Glomerular endothelial cell (primary cell): ENCODE measurements at places on chromosomes 1 and 21.

DNA sequence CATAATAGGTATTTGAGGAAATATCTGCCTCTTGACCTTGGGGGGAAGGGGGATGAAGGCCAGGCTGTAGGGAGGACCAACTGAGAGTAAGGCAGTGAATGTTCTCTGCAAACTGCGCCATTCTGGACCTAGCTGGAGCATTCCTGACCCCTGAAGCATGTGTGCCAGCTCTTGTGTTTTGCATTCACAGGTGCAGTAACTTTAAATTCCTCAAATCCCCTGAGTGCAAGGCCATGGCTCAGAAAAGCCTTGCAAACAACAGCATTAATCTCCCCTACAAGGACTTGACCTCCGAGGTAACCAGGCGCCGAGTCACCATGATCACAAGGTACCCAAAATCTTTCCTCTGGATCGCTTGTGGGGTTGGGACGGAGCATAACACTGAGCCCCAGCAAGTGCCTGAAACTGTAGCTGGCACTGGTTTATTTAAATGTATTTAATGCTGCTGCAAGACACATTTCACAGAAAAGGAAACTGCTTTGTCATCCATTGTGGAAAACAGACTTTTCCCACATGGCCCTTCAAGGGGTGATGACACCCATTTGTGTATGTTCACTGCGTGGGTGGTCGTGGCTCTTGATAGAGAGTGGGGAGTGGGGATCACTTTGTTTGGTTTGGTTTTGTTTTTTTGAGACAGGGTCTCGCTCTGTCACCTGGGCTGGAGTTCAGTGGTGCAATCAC, 1.7 kb downstream of the MYOCOS start:
- no peak for DNase-seq

DNA sequence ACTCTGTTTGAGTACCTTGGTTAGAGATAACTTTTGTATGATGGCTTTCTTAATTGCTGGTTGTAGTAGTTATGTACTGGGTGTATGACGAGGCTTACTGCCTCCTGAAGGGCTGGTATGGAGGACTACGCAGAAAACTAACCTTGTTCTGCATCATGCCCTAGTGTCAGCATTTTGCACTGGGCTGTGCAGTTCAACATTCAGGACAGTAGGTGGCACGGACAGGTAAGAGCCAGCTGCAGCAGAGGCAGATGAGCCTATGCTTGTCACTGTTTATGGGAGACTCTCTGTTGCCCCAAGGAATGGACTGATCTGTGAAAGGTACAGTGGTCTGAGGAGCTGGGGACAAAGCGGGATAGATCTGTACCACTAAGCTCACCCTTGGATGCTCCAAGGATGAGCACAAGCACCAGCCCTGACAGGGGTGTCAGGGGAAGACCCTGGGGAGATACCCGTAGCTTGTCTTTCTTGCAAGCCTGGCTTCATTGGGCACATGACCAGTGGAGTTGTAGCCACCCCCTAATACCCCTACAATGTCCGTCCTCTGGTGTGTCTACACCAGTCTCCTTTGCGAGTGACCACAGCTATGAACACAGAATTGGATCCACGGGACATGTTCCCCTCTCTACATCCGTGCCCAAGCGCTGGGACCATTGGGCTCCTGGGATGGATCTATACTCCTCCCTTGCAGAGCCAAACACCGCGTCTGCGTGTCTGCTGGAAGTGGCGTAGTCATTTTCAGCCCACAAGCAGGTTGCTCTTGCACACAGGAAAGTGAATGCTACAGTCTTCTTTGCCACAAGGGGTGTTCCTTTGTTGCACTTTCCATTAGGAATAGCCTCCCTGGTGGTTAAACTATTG, 51.1 kb upstream of the CFHR3 start:
- DNase-seq = peak; percentile 3

DNA sequence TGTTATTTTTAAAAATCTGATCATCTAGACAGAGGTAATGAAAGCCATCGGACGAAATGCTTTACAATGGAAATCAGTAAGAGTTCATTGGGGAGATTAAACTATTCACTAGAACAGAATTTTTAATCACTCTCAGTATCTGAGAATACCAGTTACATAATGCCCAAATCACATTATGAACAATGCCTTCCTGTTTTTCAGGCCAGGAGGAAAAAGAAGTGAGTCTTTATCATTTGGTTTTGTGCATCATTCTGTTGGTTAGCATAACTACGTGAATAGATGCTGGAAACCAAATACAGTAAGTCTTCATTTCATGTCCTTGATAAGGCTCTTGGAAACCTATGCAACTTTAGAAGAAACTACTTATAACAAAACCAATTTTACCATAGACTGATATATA, 18.0 kb upstream of the ASB17 start:
- DNase-seq = no peak

DNA sequence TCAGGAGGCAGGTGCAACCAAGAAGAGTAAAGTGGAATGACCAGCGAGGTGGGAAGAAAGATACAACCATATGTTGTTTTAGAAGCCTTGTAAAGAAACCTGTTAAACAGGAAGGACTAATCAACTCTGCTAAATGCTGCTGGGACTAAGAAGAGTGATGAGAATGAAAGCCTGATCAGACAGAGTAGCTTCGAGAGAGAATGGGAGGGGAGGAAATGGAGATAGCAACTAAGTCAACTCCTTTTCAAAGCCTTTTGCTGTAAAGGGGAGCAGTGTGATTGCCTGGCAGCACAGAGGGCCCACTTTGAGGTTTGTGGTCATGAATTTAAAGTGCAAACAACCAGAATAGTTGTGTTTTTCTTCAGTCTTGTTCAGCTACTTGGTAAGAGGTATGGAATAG, 31.4 kb downstream of the SLC30A7 start:
- DNase-seq = no peak

DNA sequence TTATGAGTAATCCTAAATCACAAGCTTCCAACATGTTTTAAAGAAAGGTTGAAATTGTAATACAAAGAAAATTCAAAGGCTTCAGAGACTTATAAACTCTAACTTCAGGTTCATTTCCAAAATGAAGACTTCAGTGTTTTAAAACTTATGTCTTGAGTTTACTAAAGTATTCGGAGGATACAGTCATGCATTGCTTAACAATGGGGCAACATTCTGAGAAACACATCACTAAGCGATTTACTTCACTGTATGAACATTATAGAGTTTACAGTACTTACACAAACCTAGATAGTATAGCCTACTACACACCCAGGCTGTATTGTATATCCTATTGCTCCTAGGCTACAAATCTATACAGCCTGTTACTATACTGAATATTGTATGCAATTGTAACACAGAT, 38.3 kb downstream of the CEP170 start:
- no peak for DNase-seq

- no peak for DNase-seq
These were observed 18.0 kb downstream of the PCP4 start for GRCh38 chr21:39885119-39885848.

DNA sequence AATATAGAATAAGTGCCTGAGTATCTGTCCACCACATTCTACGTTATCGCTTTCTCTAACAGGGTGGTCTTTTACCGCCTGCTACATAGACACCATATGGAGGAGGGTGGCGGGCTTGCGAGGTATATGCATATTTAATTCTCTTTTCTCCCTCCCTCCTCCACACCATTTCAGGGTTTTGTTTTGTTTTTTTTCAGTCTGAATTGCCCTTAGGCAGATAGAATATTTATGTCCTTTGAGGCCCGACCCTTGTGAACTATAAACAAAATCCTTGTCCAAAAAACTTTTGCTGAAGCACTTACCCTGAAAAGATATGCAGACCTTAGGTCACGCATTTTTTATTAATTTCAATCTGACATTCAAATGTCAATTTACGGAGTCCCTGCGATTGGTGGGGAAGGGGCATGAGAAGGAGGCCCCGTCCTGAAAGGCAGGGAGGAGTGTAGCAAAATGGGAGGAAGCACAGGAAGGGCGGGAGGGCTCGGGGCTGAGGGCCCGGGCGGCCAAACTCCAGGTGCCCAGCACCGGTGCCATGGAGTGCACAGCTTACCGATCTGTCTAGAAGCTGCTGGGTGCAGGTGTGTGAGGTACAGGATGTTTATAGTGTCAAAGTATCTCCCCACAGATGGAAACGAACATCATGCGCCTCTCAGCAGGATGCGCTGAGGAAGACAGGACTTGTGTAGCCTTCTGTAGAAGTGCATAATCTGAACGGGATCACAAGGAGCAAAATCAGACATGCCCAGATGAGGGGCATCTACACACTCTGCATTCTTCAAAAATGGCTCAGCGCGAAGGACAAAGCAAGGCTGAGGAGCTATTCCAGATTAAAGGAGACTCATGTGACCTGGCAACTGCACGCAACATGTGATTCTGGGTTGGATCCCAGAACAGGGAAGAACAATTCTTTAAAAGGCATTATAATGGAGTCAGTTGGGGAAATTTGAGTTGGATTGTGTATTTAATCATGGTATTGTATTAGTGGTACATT, 68.8 kb upstream of the LYST start:
- DNase-seq = no peak

DNA sequence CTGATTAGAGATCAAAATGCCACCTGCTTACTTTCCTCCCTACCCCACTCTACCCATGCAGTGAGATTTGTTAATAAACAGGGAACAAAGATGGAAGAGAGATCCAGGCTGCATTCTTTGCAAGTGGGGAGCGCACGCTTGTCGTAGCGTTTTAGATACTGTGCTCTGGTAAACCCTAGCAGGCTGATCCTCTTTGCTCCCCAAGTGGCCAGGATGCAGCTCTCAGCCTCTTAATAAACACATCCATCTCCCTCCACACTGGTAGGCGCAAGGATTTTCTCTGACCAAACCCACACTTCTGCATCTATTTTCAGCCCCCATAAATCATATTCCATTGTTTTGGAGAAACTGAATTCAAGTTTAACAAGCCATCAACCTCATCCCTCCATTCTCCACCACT, 2.9 kb downstream of the PGBD5 start:
- DNase-seq = no peak

DNA sequence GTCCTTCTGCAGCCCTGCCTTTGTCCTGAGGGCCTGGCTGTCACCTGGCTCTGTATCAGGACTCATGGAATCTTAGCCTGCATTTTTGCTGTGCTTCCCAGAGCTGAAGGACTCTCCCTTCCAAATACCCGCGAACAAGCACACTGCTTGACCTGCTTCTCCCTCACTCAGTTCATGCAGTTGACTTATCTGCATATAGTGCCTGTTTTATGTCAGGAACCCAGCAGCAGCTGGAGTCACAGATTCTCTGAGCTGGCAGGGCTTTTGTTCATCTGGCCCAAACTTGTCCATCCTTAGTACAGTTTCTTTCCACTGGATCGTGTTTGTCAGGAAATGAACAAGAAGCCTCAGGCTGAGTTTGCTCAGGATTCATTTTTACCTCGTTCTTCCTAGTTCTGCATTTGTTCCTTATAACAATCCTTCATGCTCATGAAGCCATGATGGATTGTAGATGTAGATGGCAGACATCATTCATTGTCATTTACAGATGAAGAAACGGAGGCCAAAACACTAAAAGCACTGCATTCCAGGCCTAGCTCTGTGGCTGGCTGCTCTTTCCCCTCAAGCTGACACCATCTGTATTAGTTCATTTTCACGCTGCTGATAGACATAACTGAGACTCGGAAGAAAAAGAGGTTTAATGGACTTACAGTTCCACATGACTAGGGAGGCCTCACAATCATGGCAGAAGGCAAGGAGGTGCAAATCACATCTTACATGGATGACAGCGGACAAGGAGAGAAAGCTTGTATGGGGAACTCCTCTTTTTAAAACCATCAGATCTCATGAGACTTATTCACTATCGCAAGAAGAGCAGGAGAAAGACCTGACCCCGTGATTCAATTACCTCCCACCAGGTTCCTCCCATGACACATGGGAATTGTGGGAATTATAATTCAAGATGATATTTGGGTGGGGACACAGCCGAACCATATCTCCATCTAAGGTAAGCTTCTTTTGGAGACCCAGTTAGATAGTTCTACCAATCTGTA, 150.9 kb downstream of the HIVEP3 start:
- no peak for DNase-seq

- no peak for DNase-seq
These were observed 14.0 kb downstream of the POLR3GL start for GRCh38 chr1:145978471-145978853.

- no peak for DNase-seq
These were observed 1.3 kb downstream of the USF1 start for GRCh38 chr1:161044535-161044907.

- no peak for DNase-seq
These were observed 1.4 kb downstream of the APP start for GRCh38 chr21:26169061-26169610.

DNA sequence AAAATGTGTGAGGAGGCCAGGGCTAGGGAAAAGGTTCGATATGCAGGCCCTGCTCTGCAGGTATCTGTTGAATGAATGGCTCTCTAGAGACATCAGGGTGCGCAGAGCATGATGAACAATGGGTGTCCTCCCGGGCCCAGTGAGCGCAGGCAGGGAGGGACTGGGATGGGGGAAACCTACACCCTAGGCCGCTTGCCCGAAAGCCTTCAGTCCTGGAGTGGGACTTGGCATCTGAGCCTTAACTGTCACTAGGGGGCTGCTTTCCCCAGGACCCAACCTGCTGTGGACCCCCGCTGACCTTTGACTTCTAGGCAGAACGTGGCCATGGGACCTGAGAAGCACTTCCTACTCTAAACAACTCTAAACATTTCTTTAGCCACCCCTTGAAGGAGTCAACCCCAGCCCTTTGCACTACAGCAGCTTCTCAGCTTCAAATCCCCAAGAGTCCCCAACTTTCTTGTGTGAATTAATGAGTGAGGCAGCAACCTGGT, 444 bp upstream of the MAP3K6 start:
- DNase-seq = no peak

DNA sequence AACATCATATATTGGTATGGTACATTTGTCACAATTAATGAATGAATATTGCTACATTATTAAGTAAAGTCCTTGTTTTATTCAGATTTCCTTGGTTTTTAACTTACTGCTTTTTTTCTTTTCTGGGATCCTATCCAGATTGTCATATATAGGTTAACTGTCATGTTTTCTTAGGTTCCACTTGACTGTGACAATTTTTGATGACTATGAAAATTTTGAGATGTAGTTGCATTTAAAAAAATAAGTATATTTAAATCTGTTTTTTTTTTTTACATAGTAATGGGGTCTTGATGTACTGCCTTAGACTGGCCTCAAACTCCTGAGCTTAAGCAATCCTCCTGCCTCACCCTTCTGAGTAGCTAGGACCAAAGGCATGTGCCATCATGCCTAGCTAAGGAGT, 76.8 kb downstream of the ATP6V1G3 start:
- DNase-seq = no peak

DNA sequence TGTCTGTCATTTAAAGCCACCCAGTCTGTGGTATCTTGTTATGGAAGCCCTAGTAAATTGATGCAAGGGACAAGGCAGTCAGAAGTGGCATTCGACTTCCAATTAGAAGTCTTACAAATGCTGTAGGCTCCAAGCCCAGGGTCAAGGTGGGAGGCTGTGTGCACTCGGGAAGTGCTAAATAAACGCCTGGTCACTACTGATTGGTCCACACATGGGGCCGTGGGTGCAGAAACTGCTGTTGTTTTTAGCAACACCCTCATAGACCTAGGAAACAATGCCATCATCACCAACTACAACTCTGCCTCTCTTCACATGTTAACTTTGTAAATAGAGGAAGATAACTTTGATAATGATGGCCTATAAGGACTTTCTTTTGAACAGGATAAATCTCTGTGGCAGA, 20.2 kb upstream of the ZBTB21 start:
- DNase-seq = no peak
